Heart right ventricle (tissue), 16 donors: ENCODE measurements at places on chromosomes 7 and 10.

- no peak for DNase-seq
Observed at GRCh38 chr7:82629583-82629982, 186.0 kb upstream of the CACNA2D1 start.

- no peak for DNase-seq
Observed at GRCh38 chr7:74581916-74582440, 75.5 kb upstream of the GTF2I start.

DNA sequence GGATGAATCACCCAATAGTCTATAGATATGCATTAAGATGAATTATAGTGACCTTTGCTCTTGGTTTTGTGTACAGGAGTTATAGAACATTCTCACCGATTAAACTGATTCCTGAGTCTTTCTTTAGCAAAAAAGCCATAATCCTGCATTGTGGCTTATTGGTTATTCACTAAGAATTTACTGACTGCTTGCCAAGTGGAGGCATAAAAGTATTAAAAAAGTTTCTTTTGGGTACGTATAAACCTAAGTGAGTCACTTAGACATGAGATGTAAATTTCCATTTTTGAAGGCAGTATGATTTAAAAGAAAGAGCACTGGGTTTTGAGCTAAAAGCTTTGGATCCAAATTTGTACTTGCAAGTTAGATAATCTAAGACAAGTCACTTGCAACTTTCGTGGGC, 100.7 kb downstream of the CDK6 start:
- DNase-seq = no peak

GRCh38 chr10:75568450-75569130, 137.2 kb downstream of the LRMDA start:
- no peak for DNase-seq

- DNase-seq = no peak
Observed at GRCh38 chr10:117552156-117552631, 9.6 kb downstream of the EMX2 start.
